ENCODE measurements at places on chromosomes 3 and 15.

GRCh38 chr15:86236356-86237110 lies 156.9 kb downstream of the AGBL1 start:
- DNase-seq, result no peak

- DNase-seq, result no peak
Observed at GRCh38 chr3:175980486-175981090, 1121.5 kb downstream of the NAALADL2 start.

GRCh38 chr3:15983232-15983631 lies 185.5 kb upstream of the ANKRD28 start:
- no peak for DNase-seq

GRCh38 chr3:98563661-98564281 lies 29.6 kb downstream of the CPOX start:
- no peak for DNase-seq

DNA sequence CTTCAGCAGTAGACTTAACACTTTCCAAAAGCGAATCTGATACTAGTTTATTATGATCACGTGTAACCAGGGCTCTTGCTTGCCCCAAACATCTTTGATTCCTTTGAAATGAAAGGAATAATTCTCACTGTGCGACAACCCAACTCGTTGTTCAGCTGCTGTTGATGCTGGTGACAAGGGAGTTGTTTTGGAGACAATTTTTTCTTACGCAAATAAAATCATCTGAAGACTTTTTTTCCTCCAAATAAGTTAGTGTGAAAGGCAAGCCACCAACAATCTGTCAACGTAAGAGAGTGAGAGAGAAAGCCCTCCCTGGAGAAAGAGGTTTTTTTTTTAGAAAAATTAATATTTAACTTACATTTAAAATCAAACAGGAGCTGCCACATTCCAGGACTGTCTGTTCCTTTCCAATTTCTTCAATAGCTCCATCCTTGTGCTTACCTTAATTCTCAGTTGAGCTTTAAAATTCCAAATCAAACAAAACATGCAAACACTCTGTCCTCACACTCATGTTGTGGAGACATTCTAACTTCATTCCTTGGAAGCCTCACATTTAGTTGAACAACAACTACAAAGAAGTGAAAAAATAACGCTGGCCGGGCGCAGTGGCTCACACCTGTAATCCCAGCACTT lies 4.9 kb upstream of the P3H2 start:
- DNase-seq, result no peak

DNA sequence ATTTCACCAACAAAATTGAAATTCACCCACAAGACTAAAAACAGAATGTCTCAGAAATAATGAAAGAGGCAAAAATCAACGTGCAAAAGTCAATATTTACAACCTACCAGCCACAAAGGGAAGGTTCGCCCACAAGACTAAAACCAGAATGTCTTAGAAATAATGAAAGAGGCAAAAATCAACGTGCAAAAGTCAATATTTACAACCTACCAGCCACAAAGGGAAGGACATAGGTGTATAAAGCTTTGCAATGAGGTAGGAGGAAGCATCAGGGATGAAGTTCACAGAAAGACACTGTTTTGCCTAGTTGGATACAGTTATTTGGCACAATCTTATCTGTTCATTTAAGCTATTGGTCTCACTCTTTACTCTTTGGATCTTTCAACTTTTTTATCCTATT lies 14.3 kb downstream of the OXTR start:
- DNase-seq, result no peak

DNA sequence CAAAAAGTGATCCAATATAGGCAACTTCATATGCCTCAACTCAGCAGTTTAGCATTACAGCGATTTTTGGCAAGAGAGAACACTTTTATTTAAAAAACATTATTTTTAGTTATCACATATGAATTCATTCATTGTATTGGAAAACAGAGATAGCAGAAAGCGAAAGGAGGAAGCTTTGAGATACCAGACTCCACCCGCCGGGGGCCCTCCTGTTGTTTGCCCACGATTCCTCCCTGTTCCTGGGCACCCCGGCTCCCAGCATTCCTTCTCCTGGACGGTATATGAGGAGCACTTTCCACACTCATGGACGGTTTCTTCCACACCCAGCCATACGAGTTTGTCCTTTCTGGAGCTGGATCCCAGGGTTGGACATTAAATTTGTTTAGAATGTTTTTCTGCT lies 18.2 kb downstream of the APBA2 start:
- no peak for DNase-seq

DNA sequence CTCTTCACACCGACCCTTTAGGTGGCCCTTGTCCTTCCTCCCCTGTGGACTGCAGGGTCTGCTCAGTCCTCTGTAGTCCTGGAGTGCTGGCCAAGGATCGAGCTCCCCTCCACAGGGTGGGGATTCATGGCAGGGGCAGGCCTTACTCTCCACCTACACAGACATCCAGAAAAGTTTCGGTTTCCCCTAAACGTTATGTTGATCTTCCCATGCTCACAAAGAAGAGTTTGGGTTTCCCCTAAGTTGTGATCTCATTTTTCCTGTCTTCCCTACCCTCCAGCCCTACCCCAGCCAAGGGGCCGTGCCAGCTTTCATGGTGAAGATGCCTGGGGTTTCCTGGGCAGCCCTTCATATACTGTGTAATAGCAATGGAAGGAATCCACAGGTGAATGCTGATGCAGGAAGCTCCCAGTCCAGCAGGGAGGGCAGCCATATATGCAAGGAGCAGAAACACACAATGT lies 10.3 kb downstream of the STOML1 start:
- no peak for DNase-seq

- no peak for DNase-seq
Observed at GRCh38 chr3:106004137-106004681, 135.4 kb upstream of the CBLB start.

GRCh38 chr3:169754711-169755110 lies 10.1 kb downstream of the TERC start:
- DNase-seq, result no peak

GRCh38 chr3:159607856-159608255 lies 380.8 kb upstream of the IL12A start:
- no peak for DNase-seq

DNA sequence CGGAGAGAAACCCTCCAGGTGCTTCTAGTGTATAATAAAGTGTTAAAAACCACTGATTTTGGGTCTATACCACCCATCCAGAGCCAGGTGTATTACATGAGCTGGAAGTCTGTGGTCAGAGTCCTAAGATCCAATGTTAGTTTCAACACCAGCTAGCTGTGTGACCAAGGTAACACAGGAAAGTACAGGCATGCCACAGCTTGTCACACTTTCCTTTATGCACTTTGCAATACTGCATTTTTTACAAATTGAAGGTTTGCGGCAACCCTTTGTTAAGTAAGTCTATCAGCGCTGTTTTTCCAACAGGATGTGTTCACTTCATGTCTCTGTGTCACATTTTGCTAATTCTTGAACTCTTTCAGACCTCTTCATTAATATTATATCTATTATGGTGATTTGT lies 201.3 kb upstream of the PRICKLE2 start:
- no peak for DNase-seq

GRCh38 chr3:193801097-193801496 lies 208.1 kb downstream of the OPA1 start:
- no peak for DNase-seq

DNA sequence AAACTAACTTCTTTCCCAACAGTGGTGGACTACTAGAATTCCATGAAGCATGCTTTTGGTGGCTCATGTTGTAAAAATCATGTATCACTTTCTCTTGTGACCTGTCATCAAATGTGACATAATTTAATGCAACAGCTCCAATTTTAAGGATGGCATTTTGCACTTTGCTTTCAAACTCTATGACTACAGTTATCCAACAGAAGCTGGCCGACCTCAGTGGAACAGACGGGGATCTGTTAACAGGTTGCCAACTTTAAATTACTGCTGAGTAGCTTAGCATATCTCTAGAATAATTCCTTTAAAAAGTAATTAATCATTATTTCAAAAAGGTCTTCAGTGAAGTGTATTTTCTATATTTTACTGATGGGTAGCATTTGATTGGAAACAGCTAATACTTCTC lies 907.4 kb downstream of the FHIT start:
- DNase-seq, result no peak

DNA sequence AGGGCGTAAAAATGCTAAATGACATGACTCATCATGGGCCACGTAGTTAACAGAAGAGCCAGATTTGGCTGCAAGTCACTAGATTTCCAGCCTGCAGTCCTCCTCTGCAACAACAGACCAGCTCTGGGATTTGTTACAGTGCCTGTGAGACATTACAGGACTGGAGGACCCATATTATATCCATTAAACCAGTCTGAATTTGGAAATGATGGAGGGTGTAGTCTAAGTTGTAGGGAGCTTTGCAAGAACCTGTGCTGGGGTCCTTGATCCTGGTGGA lies 10.8 kb downstream of the ZNF774 start:
- no peak for DNase-seq

DNA sequence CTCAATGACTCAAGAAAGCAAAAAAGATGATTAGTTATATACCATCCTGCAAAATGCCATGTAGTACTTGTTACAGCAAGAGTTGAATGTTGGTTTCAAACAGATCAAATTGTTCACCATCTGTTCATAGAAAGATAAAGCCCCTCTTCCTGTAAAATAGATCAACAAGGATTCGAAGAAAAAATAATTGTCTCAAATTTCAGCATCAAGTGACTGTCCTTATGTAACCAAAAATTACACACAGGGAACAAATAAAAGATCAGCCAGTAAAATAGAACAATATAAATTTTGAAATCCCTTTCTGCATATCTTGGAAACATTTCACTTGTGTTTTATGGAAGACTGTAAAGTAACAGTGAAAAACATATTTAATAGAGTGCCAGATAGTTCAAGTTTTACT lies 165.1 kb upstream of the STAC start:
- no peak for DNase-seq

DNA sequence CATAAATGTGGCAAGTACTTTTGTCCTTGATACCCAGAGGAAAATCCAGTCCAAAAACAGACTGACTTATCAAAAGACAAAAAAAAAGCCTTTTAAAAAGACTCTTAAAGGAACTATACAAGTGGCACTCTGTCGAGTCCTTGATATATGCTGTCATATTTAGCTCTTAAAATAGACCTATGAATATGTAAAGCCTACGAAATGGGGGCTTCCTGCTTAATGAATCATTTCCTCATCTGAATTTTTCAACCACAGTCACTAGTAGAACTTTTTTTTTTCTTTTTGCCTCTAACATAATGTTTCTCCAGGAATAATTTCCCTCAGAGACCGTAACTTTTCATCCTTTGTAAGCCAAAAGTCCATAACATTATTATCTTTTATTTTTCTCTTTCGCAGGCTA lies 95.8 kb downstream of the P3H2 start:
- DNase-seq, result no peak

GRCh38 chr3:194277786-194278130 lies 73.4 kb downstream of the CPN2 start:
- no peak for DNase-seq

DNA sequence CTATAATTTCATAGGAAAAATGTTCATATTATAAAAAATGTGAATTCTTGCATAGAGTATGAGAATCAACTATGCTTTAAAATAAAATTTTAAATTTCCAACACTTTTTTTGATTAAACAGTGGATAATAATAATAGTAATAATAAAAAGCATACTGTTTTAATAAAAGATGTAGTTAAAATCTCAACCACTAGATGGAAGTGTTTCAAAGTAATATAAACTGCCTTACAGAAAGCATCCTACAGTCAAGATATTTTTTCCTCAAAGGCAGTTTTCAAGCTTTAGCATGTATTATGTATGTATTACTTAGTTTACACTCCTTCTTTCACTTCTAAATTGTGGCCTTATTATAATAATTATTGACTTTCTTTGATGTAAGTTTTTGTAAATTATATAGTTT lies 217.5 kb downstream of the CHL1 start:
- DNase-seq, result no peak

GRCh38 chr3:108485146-108485545 lies 25.2 kb downstream of the MYH15 start:
- DNase-seq, result no peak
